ENCODE measurements at places on chromosomes 13 and 19.

- DNase-seq = no peak
These were observed 9.9 kb upstream of the UBA2 start for GRCh38 chr19:34418300-34418699.

DNA sequence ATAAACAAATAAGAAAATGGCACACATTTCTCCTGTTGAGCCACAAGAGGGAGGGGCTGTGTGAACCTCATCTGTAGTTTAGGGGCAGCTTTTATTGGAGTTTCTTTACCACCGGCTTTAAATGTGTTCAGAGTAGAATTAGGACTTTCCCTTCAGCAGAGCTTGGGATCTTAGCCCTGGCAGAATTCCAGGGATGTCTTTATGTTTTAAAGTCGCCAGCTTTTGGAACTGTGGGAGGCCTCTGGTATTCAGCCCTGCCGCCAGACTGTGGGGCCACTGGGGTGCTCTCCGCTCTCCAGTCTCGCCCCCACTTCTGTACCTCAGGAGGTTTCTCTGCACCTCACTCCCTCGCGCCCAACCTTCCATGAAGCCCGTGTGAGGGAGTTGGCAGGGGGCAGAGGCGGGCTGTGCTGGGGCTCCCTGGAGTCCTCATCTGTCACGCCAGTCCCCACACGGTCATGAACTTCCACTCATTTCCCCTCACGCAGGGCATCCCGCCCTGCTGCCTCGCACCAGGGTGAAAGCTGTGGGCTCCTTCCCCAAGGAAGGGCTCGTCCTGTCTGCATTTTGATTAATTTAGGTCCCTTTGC lies 31.5 kb downstream of the CCDC8 start:
- DNase-seq = no peak

DNA sequence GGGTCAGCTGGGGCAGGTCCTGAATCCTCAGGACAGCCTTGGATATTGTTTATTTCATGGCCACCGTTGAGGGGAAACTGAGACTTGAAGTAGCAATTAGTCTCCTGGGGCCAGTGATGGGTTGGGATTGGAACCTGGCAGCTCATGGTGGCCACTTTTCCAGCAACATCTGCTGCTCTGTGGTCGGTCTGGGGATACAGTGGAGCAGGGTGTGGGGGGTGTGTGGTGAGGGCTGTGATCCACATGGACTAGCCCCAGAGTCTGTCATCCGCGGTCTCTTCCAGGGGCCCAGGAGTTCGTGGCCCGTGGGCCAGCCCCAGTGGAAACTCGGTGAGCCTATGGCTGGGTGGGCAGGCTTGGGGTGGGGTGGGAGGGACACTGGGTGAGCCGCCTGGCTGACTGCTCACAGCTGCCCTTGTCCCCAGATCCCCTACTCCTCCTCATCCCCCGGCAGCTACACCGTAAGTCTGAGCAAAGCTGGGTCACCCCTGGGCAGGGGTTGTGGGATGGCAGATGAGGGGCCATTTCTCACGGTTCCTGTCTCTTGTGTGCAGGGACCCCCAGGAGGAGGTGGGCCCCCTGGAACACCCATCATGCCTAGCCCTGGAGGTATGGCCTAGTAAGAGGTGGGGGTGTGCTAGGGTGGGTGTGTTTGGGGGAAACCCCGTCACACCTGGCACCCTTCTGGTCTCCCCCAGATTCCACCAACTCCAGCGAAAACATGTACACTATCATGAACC lies 5.5 kb downstream of the ISYNA1 start:
- DNase-seq = peak; percentile 14

GRCh38 chr19:1511318-1512317 lies 1.2 kb downstream of the ADAMTSL5 start:
- DNase-seq = no peak

DNA sequence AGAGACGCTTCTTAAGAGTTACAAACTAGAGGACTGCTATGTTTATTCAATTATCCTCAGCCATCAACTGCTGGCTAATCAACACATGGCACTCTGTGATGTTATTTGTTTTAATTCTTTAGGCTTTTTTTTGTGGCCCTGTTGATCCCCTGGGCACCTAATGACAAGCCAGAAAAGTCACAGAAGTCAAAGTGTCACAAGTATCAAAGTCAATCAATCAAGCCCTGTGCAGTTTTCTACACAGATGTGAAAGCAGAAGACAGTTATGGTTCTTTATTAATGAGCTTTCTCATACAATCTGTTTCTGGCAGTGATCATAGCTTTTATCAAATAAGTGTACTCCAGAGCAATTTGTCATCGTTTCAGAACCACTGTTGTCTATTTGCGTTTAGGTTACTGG lies 34.3 kb downstream of the MYO16 start:
- DNase-seq = no peak

DNA sequence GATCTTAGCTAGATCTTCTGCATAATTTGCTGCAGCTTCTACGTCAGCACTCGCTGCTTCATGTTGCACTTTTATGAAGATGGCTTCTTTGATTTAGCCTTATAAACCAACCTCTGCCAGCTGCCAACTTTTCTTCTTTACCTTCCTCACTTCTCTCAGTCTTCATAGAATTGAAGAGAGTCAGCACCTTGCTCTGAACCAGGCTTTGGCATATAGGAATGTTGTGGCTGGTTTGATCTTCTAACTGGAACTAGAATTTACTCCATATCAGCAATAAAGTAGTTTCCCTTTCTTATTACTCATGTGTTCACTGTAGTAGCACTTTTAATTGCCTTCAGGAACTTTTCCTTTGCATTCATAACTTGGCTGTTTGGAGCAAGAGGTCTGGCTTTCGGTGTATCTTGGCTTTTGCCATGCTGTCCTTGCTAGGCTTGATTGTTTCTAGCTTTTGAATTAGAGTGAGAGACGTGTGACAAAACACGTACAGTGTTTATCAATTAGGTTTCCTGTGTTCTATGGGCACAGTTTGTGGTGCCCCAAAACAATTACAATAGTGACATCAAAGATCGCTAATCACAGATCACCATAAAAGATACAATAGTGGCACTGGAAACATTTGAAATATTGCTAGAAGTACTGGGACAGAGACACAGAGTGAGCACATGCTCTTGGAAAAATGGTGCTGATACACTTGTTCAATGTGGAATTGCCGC lies 50.7 kb downstream of the NDFIP2 start:
- no peak for DNase-seq

DNA sequence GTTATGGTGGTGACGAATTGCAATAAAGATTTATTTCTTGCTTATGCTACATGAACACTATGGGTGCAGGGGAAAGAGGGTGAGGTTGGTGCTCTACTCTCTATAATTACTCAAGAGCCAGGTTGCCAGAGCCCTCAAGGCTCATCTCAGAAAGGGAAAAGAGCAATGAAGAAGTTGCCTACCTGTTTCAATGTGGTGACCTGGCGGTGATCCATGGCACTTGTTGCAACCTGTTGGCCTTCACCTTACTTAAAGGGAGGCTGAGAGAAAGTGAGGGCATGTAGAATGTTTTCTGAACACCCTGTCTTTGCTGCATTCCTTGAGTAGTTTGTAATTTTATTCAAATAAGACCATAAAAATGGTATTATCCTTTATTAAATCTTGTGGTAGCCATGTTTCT lies 394.4 kb downstream of the GPC6 start:
- no peak for DNase-seq

DNA sequence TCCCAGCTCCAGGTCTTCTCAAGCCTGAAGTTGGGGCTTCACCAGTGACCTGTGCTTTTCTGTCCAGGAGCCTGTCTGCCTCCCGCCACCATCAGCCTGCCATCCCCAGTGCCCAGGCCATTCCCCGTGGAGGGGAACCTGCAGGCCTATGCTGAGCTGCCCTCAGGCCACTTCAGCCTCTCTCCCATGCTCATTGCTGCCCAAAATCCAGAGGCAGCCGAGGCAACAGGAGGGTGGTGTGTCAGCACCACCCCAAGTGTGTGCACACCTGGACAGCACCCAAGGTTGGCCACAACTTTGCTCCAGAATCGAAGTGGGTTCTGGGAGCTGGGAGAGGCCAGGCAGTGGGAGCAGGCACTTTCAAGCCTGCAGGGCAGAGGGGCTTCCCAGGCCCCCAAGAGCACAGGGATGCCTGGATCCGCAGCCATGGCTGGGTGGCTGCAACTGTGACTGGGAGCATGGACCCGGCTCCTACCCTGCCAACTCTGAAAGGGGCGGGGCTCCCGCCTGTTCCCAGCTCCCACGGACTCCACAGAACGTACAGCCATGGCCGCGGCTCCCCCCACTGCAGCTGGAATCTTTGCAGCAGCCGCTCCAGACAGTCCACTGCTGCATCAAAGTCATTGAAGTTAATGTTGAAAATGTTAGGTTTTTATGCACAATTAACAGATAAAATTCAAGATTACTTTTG lies 1747.0 kb downstream of the OLFM4 start:
- DNase-seq = no peak

DNA sequence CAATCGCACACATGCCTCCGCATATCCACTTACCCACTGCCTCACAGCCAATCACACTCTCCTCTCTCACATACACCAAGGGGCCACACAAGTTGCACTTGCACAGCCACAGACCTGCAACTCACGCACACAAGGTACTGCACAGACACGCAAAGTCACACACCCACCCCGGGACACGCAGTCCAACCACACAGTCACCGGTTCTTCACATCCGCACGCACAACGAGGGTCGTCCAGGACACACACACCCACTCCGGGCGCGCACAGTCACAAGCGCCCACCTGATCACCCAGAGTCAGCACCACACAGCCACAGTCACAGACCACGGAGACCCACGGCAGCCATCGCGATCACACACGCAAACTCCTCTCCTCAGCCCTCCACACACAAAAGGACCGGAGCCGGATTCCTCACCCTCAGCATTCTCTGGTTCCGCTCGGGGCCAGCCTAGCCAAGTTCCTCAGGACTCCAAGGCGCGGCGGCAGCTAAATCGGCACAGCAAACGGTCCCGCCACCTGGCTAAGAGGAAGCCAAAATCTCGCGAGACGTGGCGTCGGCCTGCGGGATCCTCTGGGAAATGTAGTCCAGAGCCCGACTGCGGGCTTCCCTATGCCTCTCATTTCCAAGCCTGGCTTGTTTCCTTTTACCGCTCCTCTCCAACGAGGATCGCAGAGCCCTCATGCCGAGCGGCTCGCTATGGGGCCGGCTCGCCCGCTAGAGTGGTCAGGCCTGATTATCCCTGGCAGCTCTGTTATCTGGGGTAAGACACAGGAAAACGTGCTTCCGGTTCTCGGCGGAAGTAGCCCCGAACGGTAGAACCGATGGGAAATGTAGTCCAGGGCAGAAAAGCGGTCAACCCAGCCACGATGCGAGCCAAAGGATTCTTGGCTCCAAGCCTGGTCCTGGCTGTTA lies at the start of gene ZNF850:
TSS of gene ZNF850 (minus strand) at position 497 of the 912 bp plus-strand sequence. CDS start 10,201 bp downstream, outside the sequence.
- DNase-seq = peak; percentile 96

- no peak for DNase-seq
These were observed 4.8 kb upstream of the ATF5 start for GRCh38 chr19:49924004-49924880.

- no peak for DNase-seq
These were observed 10.4 kb upstream of the ITM2B start for GRCh38 chr13:48222358-48223301.

- DNase-seq = no peak
These were observed 3.4 kb upstream of the FFAR3 start for GRCh38 chr19:35354898-35355297.

DNA sequence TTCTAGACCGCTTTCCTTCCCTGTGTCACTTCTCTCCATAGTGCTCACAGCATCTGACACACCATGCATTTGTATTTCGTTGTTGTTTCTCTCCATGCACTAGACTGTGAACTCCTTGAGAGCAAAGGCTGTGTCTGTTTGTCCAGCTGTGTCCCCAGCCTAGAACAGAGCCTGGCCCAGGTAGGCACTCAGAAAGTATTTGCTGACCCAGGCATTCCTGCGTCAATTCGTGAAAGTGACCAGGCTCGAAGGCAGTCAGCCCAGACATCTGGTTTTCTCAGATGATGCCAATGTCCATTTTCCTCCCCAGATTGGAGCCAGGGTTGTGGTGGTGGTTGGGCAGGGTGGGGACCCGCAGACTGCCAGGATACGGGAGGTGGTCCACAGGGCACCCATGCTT lies 164.8 kb downstream of the ZNF536 start:
- no peak for DNase-seq

DNA sequence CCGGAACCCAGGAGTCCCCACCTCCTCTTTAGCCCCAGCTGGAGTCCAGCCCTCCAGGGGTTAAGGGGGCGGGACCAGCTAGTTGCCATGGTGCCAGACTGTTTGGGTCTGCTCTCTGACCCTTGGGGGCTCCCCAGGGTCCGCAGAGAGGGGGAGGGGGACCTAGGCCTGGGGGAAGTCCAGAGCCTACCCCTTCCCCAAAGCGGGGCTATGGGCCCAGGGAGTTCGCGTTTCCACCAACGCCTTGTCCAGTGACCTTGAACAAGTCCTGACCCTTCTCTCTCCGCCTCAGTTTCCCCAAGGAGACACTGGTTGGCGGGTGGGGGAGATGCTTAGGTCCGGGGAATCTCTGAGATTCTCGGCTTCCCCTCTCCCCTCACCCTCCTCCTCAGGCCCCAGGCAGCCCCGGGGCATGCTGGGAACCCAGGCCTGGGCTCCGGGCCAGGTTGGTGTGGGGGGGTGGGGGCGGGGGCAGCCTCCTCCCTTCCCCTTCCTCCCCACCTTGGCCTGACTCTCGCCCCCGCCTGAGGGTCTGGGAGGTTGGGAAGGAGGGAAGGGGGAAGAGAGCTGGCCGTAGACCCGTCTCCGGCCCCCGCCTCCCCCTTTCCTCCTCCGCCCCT lies 2.6 kb upstream of the SPACA6 start:
- peak; percentile 73 for DNase-seq

- DNase-seq = no peak
These were observed 12.9 kb downstream of the STARD13 start for GRCh38 chr13:33272531-33273124.

GRCh38 chr13:38308736-38309135 lies 40.9 kb upstream of the UFM1 start:
- peak; percentile 5 for DNase-seq

DNA sequence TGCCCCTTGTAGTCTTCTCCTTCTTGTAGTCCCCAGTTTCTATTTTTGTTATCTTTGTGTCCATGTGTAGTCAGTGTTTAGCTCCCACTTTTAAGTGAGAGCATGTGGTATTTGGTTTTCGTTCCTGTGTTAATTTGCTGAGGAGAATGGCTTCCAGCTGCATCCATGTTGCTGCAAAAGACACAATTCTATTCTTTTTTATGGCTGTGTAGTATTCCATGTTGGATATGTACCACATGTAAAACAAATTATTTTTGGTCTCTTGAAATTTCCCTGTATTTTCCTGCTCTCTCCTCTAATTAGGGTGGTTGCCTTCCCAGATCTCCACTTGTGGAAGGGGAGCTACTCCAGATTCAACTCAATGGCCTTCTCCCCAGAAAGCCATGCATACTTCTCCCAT lies 813.8 kb downstream of the UQCRFS1 start:
- no peak for DNase-seq

DNA sequence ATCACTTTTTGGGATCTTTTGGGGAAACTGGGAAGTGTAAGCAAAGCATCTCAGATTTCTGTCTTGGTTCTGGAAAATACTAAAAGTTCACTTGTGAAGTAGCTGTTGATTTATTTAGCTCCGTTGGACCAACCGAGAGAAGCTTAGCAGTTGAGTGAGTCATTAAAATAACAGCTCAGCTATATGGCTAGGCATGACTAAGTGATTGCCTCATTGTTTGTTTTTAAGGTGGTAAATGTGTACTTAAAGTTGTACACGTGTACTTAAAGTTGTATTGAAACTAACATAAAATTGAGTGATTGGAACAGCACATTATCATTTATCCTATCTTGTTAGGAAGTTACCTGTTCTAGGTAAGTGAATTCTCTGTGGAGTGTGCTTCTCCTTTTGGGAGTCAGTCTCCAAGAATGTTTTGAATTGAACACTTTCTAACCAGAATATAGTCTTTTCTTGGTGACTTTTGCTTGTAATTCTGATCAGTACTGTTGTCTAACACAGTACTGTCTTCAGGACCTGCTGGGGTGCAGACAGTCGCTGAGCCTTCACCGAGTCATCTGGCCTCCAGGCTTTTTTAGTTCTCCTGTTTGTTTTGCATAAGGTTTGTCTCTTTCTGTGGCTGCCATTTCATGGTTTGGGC lies 2.9 kb upstream of the DCUN1D2 start:
- DNase-seq = peak; percentile 72

Data from AG08395 (cell line).